Dorsolateral prefrontal cortex (tissue), 122 donors: ENCODE measurements at places on chromosomes 2 and 18.

DNA sequence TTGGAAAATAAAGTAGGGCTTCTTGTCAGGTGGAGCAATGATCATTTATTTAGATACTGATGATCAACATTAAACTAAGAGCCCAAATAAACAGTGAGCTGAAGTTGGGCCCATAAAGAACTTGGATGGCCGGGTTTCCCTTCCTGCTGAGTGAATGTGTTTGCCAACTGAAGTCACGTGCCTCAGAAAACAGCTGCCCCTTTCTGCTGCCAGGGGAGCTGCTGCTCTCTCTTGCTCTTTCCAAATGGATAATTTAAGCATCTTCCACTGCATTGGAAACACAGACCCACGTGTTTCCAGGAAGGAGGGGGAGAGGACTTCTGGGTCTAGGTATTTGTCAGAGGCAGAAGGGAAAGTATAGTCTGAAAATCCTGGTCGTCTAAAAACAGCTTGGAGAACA lies 22.9 kb upstream of the NCKAP5 start:
- peak; percentile 81 for DNase-seq

- no peak for DNase-seq
Measured at GRCh38 chr2:64119369-64119768, 24.9 kb downstream of the PELI1 start.

DNA sequence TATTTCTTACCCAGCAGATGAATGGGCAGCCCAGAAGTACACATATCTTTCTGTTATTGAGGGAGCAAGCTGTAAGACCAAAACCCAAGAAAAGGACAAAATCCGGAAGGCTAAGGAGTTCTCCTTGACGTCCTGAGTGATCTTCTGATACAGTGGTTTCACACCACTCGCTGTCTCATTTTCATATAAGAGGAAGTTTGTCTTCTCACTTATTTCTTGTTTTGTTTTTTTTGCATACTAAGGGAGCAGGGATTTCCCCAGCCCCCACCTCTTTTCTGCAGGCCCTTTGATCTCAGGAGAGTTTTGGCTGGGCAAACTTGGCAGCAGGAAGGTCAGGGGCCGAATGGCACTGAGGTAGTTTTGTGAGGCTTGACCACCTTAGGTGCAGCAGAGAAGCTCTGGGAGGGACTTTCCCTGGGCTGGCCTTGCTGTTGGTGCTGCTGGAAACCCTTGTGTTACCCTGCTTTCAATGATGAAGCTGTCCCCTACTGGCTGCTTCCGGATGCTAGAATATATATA lies 13.3 kb downstream of the CHRNA1 start:
- DNase-seq = no peak

DNA sequence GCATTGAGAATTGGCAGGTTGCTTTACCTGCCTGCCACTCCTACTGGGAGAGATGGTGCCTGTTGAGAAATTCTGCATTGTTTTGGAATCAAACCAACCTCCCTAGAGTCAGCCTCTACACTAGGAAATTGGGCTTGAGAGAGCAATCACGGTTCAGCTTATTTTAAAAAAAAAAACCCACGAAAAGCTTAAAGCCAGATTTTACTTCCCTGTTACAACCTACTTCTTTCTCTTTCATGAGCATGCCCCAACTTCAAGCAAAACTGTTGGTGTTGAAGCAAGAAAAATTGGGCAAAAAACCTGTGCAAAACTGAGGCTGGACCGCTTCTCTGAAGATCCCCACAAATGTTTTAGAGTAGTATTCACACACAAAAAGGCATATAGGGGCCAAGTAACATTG lies 134.6 kb upstream of the ZEB2 start:
- DNase-seq = no peak

DNA sequence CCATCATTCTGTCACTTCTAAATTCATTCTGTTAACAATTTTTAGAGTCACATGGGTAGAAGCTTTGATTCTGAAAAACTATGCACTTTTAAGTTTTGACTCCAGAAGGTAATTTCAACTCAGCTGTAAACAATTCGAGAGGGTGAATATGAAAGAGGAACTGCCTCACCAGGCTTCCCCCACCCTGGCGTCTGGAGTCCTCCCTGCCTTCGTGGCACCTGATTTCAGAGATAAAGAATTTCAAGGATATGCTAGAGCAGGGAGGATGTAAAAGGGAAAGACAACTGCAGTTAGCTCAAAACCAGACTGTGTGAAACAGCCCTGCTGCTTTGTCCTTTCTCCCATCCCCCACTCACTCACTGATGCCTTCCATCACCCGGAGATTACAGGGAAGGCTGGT lies 40.7 kb downstream of the ONECUT2 start:
- DNase-seq = no peak

DNA sequence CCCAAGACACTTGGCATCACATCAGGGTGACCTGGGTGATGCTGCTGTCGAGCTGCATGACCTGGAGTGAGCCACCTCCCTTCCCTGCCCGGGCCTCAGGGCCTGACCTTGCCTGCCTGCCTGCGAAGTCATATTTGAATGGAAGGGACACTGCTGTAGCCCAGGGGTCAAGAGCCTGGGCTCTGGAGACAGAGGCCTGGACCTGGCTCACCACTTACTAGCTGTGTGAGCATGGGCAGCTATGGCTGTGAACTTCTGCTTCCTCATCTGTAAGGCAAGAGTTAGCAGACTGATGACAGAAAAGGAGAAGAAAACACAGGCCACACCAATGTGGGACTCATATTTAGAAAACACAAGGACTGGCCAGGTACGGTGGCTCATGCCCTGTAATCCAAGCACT lies 118.7 kb downstream of the ZFP36L2 start:
- DNase-seq = no peak

DNA sequence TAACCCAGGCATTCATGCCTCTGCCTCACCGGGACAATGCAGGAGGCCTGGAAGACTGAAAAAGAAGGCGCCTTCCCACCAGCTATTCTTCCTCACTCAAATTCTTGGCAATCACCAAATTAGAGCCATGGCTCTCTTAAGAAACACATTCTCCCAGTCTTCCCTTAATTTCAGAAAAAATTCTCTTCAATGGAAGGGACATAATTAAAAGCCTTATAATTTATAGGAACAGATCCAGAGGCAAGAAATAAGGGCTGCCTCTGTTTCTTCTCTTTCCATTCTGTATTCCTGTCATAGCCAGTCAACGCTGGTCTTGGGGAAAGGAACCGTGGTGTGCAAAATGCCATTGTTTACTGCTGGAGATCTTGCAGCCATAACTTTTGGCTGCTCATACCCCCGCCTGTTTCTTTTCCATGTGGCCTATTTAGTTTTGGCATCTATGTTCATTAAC lies 32.8 kb downstream of the DTNA start:
- DNase-seq = no peak
